ENCODE measurements at places on chromosomes 1 and 21.

- DNase-seq = no peak
Measured at GRCh38 chr1:23577056-23578004, 18.0 kb upstream of the ID3 start.

GRCh38 chr1:164524810-164525209 is 34.2 kb upstream of the PBX1 start:
- no peak for DNase-seq

DNA sequence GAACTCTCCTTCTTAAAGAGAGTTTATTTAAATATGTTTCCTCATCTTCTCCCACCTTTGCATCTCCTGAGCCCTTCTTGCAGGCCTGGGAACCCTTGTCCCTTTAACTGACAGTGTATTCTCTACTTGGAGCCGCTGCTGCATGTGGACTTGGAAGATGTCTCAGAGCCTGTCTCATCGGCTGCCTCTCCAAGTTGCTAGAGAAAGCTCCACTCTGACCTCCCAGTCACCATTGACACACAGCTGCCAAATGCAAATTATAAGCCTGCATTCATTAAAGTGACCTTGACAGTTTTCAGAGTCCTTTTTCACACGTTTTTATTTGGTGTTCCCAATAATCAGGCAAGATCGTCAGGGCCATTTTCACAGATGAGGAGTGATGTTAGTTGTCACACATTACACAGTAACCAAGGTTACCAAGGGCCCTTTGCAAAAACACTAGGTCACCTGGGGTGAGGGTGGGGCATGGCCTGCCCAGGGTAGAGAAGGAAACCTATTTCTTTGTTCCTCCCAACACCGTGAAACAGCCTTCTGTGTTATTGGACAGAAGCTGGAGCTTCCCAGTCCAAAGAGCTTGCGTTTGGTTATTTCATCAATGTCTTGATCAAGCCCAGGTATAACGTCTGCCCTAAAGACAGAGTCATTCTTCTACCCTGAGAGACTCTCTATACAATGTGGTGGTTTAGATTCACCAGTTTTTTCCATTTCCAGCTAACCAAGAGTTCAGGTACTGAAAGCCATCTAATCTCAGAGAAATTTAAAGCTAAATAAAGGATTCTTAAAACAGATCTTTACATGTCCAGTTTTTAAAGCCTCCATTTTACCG is 164.1 kb downstream of the GALNT2 start:
- DNase-seq = no peak

- no peak for DNase-seq
Measured at GRCh38 chr1:61926597-61926996, 184.3 kb downstream of the PATJ start.

DNA sequence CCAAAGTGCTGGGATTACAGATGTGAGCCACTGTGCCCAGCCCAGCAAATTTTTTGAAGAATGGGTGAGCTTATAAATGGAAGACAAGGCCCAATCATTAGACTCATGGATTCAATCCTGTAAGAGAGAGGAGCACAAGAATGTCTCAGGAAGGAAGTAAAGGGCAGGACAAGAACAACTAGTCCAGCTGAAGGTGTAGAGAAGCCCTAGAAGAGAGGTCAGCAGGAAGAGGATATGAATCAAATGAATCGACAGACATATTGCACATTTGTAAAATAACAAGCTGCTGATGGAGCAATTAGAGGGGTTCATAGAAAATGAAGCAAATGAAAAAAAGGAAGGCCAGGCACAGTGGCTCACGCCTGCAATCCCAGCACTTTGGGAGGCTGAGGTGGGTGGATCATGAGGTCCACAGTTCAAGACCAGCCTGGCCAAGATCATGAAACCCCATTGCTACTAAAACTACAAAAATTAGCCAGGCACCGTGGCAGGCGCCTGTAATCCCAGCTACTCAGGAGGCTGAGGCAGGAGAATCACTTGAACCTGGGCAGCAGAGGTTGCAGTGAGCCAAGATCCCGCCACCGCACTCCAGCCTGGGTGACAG is 74.9 kb downstream of the MIS18A start:
- DNase-seq = no peak

DNA sequence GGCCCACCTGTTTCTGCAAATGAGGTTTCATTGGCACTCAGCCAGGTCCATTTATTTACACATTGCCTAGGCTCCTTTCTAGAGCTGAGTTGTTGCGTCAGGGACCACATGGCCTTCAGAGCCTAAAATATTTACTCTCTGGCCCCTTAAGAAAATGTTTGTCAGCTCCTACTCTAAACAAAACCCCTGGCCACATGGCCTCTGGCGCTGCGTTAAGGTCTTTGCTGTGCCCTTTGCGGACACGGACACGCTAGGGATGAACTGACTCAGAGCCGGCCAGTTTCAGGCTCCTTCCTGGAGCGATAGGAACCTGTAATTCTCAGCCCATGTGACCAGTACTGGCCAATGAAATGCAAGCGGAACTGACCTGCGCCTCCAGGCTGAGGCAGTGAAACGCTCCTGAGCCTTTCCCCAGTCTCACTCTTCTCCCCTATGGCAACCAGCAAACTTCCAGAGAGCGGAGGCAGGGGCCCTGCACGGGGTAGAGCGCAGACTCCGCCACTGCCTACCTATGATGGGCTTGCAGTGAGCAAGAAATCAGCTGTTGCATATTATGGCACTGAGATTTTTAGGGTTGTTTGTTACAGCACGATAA is 160.3 kb downstream of the ETS2 start:
- DNase-seq = no peak

GRCh38 chr1:177007437-177008161 is 156.9 kb downstream of the ASTN1 start:
- no peak for DNase-seq

DNA sequence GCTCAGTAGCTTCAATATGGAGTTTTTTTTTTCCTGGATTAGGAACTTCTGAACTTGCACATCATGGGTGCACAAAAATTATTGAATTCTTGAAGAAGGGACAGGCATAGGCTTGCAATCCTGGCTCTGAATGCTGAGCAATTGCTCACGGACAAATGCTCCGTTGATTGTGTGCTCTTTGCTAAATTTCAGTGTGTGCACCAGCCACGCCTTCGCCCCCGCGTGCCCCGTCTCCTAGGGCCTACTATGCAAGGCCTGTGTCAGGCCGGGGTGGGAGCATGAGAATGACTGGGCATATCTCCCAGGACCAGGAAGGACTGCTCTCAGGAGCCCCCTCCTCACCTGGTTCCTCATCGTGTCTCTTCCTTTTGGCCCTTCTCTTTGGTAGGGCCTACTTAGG is 17.4 kb downstream of the IL6R start:
- no peak for DNase-seq

GRCh38 chr1:230823931-230824381 is 44.4 kb downstream of the C1orf198 start:
- DNase-seq = no peak

- DNase-seq = no peak
Measured at GRCh38 chr1:163090321-163090945, 21.3 kb downstream of the RGS4 start.

DNA sequence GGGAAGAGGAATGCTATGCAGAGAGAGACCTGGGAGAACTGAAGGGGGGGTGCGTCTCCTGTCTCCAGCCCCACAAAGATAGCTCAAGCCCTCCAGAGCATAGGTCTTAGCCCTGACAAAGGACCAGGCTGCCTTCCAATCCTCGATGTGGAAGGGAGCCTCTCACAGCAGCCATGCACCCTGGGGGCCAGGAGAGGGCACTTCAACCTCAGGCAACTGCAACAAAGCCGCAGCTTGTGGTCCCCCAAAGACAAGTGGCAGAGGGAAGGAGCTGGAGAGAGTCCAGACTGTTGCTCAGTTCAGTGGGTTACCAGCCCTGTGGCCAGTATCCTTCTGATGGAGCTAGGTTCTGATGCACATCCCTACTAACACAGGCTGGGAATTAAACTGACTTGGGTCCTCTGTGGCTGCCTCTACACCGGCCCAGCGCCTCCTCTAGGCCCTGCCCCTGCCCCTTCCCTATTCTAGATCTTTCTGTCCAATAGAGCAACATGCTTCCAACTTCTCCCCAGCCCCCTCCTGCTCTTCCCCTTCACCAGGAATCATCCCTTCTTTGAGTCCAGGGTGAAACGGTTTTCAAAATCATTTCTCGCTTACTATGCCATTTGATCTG is 100.7 kb upstream of the SPATA6 start:
- DNase-seq = no peak

GRCh38 chr1:5640845-5641244 is 351.4 kb downstream of the NPHP4 start:
- DNase-seq = no peak

DNA sequence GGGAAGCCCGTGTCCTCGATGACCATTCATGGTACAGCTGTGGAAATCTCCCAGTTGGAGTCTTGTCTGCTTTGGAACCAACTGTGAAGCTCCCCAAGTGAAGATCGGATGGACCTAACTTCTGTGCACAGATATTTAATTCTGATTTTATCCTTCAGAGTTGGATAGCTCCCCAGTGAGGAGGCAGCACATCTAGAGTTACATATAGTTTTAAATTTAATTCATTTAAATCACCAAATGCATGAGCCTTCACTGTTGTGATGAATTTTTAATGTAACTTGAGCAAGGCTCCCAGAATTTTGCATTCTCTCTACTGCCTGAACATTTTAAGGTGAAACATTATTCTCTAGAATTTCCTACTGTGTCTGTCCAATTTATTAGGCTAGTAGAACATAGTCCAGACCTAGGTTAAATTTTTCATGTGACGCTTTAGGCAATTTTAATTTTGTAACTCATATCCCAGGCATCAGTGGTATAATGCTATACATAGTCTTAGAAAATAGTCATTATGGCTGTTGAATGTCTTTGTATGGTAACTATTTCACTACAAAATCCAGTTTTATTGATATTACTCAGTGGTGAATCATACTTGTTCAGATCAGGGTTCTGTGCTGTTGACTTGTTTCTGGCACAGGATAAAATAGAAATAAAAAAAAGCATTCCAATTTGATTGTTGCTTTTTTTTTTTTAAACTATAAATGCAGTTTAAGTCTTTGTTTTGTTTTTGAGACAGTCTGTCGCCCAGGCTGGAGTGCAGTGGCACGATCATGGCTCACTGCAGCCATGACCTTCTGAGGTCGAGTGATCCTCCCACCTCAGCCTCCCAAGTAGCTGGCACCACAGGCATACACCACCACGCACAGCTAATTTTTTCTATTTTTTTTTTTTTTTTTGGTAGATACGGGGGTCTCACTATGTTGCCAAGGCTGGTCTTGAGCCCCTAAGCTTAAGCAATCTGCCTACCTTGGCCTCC is 66.9 kb downstream of the PRDM2 start:
- no peak for DNase-seq

- DNase-seq = no peak
Measured at GRCh38 chr1:21509351-21510112, at the start of gene ALPL. TSS of gene ALPL (plus strand) at chr1:21509423. CDS start at chr1:21554082, 44,659 bp downstream.

GRCh38 chr21:34613679-34614627 is 960 bp downstream of the RCAN1 start:
- DNase-seq = no peak

GRCh38 chr1:206761159-206761768 is 9.3 kb upstream of the IL19 start:
- DNase-seq = no peak

DNA sequence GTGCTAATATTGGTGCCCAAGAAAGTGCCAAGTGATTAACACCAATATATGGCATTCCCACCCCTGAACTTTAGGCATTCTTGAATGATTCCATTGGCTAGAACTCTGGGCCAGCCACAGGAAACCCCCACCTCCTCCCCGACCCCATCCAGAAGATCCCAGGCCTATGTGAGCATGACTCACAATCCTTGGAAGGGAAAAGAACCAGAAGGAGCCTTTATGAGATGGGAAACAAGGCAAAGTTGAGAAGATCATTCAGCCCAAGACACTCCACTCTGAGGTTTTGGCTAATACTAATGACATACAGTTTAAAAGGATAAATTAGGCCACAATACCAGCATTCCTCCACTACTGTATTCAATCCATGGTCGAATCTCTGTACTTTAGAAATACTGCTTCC is 21.8 kb downstream of the ELK4 start:
- DNase-seq = no peak

GRCh38 chr1:232983817-232984567 is 33.6 kb downstream of the NTPCR start:
- no peak for DNase-seq

DNA sequence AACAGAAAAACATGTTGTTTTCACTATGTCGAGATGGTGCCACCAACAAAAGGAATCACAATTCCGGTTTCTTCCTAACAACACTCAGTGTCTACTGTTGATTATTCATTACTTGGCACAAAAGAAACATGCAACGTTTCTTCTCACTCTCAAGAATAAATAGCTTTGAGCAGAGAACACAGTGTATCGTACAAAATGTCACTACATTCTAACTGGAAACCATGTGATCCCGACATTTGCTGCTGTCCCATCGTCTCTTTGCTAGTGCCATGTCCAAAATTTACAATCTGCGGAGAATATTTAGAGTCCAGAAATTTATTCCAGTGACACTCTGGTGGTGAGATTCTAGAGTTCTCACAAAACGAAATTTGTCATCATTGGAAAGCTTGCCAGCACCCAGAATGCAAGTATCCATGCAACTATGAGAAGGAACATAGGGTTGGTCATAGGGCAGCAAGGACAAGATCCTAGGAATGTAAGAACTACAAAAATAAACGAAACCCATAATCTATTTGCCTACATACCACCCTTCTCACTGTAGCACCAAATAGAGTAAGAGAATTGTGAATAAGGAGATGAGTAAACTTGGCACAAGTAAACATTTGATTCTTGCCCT is 505.1 kb downstream of the LTN1 start:
- DNase-seq = no peak

DNA sequence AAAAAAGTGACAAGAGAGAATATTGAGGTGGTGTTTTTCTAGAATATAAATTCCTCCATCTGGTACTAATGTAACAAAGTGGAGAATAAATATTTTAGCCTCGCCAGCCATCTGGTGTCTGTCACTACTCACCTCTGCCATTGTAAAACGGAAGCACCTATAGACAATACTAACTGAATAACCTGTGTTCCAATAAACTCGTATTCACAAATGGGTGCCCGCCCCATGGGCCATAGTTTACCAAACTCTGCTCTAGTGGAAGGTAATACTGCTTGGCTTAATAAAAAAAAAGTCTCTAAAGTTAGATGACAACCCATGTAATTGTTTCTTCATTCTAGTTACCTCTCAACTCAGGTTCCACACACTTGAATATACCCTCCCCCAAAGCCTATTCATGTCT is 8.1 kb downstream of the MIS18A start:
- no peak for DNase-seq

DNA sequence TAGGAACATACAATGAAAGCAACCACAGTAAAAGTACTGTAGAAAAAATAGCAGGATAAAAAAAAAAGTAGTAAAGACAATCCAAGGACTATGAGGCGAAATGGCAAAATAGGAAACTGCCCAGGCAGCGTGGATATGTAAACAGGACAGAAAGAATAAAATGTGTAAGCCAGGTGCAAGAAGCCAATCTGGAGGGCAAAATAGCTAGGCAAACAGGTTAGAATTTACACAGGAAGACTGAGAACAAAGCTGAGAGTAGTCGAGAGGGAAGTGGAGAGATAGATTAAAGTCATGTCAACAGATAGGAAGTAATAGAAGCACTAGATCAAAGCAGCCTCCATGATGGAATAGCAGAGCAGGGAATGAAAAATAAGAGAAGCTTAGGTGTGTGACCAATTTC is 124.2 kb upstream of the B3GALT2 start:
- DNase-seq = no peak

- DNase-seq = no peak
Measured at GRCh38 chr1:74512170-74512915, at the start of gene LRRC53. TSS of gene LRRC53 (minus strand) at chr1:74512611. CDS start at chr1:74483349, 29,262 bp downstream.

All from GOT3 (cell line).